ENCODE measurements at places on chromosomes 16 and 17.

GRCh38 chr17:72175787-72176515 is 55.1 kb downstream of the SOX9 start:
- DNase-seq, result no peak

GRCh38 chr16:3641801-3642396 is 12.6 kb upstream of the DNASE1 start:
- no peak for DNase-seq

- no peak for DNase-seq
These were observed 4.0 kb upstream of the KAT8 start for GRCh38 chr16:31113121-31114120.

GRCh38 chr16:8686031-8686621 is 11.7 kb downstream of the ABAT start:
- no peak for DNase-seq

DNA sequence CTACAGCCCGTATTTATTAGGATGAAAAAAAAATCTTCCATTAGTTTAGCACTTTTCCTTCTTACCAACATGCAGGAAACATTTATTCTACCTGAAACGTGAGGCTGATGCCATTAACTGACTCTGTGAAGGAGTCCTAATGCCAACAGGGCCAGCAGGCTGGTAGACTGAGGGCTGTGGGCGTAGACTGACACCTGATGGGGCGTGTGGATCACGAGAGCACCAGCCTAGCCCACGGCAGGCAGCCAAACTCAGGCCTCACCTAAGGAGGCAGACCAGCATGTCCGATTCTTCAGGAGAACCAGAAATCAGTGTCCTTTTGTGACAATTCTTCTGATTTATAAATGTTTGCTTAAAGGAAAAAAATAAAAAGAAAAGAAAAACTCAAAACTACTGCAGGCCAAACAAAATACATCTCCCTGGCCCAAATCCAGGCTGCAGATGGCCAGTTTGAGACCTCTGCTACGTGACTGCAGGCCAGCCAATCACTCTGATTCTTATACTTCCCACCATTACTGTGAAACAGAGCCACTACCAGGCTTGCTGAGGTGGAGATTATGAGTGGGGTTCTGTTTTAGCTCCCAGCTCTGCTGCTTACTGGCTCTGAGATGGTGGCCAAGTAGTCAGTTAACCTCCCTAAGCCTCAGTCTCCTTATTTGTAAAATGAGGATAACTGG is 66.5 kb downstream of the GNAO1 start:
- DNase-seq, result no peak

DNA sequence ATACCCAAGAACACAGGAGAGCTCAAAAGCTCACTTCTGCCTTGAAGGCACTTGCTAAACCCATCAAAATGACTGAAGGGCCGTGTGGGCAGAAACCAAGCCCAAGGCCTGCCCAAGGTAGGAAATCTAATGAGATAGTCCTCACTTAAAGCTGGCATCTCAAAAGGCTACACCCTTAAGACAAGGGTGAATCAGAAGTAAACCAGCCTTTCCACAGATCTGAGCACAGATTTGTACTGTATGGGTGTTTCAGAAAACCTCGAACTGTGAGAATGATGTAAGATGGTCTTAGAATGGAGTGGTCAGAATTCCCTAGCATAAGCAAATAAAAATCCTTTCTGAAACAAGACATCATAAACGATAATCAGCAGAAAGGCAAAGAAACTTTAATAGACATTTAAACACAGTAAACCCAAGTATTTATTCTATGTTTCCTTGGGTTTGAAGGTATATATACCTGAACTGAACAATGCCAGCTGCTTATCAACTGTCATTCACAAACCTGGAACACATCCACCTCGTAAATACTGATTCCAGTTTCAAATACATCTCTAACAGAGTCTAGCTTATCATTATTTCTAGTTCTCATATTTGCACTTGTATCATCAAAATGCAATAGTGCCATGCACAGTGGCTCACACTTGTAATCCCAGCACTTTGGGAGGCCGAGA is 37.8 kb downstream of the GLG1 start:
- DNase-seq, result no peak

GRCh38 chr17:62597150-62597549 is 30.3 kb upstream of the MRC2 start:
- no peak for DNase-seq

- no peak for DNase-seq
These were observed 9.4 kb upstream of the TOM1L1 start for GRCh38 chr17:54891176-54891821.

DNA sequence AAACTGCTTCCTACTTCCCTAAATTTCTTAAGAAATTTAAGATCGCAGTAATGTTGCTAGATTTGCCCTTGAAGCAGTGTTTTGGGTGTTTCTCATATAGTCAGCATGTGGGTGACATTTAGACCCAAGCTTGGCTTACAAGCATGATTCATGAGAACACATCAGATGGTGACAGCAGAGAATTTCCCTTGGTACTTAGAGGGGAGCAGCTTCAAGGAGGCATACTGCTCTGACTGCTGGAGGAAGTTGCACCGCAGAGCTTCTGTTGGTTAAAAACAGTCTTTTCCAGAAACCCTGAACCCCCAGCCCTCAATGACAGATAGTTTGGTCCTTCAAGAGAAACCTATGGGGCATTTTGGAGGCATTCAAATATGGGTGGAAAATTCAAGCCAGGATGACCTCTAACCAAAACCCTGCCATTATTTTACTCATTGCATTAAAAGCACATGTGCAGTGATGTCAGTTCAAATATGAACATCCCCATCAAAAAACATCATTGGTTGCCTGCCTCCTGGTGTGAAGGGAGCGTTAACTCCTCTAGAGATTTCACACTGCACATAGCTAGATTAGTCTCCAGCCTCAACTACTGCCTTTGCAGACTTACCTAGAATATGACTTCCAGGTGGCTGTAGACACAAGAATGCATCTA is 201.5 kb upstream of the CACNG5 start:
- DNase-seq, result peak; percentile 11

DNA sequence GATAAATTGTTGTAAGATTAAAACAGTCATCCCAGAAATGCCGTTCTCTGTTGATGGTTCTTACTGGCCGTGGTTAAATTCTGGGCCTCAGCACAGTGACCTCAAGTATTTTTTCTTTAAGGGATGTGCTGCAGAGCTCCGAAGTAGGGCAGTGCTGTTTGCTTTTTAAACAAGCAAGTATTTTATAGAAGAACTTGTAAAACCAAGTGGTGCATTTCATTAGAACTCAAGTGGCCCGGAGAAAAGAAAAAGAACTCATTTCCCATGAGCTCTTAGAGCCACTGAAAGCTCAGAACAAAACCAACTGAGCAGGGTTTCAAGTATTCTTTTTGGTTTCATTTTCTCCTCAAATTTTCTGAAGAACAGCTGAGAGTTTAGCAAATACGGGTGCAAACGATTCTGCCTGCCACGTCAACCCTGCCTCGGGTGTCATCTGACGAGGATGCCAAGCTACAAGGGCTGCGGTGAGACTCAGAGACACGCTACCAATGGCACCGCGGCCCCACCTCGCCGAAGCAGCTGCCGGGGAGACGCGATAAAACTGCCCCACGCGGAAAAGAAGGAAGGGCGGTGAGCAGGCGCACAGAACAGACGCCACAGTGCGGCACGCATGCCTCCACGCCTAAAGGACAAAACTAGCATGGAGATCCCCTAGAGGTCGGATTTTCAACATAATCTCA is 6.3 kb downstream of the LMF1 start:
- peak; percentile 22 for DNase-seq

DNA sequence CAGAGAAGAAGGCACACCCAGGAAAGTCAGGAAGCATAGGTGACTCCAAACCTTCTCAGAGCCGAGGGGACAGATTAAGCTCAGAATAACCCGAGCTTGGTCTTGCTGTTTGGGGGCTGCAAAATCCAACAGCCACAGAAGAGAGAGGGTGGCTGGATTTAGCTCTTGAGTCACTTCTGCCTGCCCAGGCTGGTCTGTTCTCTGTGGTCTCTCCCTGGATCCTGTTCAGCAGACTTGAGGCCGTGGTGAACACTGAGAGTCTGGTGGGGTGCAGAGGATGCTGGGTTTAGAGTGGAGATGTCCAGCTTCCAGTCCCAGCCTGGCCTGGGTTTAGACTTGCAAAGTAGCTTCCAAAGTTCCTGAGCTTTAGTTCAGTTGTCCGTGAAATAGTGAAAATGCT is 8.8 kb downstream of the SLC26A11 start:
- DNase-seq, result no peak

GRCh38 chr16:4938683-4939030 is 1.7 kb upstream of the PPL start:
- no peak for DNase-seq

DNA sequence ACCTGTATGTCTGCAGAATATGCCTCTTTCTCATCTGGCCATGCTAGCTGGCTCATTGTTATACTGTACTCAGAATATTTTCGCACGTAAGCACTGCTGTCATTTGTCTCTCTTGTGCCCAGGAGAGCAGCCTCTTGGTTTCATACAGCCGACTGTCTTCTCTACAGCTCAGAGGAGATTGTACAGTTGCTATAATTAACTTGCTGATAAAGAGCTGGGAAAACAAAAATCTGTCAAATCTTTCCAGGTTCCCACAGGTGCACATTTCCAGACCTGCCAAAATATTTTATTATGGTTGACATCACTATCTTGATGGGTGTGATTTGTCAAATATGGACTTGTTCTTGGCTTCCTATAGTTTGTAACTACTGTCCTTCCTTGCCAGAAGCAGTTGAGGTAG is 122.7 kb downstream of the FTO start:
- no peak for DNase-seq

GRCh38 chr16:8923199-8923598 is 40.5 kb downstream of the USP7 start:
- DNase-seq, result no peak

DNA sequence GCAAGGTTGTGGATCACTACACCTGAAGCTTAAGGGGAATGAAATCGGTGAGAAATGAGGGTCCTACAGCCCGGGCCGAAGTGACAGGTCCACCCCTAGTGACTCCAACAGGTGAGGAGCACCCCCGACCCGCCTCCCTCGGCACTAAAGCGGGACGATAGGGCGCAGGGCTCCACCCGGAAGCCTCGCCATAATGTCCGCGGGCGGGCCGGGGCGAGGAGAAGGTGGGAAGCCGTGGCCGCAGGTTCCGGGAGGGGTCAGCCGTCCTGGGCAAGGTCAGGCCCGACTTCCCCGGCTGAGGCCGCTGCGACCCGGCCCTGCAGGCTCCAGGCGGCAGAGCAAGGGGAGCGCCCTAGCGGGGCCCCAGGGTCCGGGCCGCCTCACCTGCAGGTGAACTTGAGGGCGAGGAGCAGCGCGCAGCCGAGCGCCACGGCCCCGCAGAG is 543 bp downstream of the TXNDC11 start:
- DNase-seq, result peak; percentile 26

GRCh38 chr16:85984231-85984880 is 85.4 kb downstream of the IRF8 start:
- DNase-seq, result no peak

- no peak for DNase-seq
These were observed 8.6 kb downstream of the CHD9NB start for GRCh38 chr16:53043986-53044601.

DNA sequence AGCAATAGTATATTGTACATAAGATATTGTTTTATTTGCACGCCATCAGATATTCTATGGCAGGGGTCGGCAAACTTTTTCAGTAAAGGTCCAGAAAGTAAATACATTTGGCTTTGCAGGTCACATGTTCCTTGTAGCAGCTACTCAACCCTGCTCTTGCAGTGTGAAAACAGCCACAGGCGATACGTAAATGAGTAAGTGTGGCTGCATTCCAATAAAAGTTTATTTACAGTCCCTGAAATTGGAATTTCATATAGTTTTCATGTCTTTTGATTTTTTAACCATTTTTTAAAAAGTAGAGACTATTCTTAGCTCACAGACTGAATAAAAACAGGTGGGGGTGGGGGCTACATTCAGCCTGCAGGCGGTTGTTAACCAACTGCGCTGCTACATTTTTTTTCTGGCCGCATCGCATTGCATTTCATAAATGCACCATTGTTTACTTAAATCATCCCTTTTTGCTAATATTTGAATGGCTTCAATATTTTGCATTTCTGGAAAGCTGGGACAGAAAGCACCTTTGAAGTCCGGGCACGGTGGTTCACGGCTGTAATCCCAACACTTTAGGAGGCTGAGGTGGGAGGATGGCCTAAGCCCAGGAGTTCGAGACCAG is 50.5 kb upstream of the HAPSTR1 start:
- DNase-seq, result no peak

GRCh38 chr17:35936063-35936462 is 5.5 kb upstream of the RDM1 start:
- no peak for DNase-seq

DNA sequence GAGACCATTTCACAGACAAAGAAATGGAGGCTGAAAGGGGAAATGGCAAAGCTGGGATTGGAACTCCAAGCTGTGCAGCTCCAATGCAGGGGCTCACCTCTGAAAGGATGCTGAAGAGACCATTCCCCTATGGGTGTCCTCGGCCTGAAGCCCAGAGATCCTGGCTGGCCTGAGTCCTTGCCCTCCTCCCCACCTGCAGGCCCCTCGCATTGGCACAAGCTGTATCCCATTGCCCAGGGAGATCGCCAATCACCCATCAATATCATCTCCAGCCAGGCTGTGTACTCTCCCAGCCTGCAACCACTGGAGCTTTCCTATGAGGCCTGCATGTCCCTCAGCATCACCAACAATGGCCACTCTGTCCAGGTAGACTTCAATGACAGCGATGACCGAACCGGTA is 2.6 kb downstream of the CA7 start:
- DNase-seq, result no peak

DNA sequence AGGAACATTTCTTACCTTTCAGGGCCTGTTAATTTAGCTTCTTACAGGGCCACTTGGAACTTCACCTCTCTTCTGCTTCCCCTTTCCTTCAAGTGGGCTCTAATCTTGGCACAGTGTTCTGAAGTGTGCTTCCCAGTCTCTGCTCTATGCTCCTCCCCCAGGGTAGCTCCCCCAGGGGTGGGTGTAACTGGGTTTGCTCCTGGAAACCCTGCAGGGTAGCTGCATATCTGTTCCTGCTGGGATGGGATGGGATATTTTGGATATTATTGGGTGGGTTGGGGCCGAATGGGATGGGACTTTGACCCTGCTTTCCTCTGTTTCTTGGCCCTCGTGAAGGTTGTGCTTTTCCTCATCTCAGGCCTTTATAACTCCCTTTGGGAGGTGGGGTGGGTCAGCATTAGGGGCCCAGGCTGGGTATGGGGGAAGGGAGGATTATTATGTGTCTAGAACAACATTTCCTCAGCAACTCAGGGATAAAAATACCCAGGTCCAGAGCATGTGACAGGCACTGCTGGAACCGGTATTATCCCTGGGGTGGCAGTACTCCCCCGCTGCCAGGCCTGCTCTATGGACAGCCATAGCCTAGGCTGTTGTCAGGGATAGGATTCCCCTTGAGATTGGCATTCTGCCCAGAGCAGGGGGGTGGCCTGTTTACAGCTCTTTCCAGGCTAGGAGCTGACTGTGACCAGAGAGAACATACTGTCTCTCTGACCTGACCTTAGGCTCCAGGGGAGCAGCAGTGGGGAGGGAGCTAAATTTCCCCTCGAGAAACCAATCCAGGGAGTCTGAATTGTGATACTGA is 5.0 kb downstream of the NFE2L1 start:
- no peak for DNase-seq

GRCh38 chr17:82235775-82236141 is 6.9 kb downstream of the SLC16A3 start:
- no peak for DNase-seq
